ENCODE measurements at places on chromosomes 11 and 22.

DNA sequence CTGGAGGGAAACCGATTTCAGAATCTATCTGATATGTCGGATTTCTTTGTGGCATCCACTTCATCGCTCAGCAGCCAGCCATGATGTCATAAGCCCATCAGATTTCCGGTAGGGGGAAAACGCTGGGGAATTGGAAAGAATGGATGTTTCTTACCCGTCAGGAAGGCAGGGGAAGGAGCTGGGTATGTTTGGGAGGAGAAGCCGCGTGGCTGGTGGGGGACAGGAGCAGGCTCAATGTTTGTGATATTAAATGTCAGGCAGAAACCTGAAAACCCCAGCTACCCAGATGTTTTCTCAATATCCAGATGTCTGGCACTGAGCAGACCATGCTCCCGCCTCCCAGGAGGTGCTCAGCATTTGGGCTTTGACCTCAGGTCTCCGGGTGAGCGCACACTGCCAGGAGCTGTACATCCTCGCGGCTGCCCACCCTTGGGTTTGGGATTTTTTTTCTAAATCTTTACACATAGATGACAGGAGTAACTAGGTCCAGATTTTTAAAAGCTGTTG lies 67.5 kb downstream of the NFAM1 start:
- no peak for DNase-seq

GRCh38 chr11:12199231-12199948 lies 89.0 kb downstream of the MICAL2 start:
- DNase-seq: no peak

DNA sequence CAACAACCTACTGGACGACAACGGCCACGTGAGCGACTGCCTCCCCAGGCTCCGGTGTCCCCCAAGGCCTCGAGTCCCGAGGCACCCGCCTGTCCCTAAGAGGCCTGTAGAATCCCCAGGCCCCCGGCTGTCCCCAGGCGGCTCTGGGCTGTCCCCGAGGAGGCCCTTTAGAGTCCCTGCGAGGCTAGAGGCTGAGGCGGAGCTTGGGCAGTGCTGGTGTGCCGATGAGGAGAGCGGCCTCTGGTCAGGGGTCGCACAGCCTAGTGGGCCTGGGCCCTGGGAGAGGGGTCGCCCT lies 3.7 kb downstream of the TBX1 start:
- no peak for DNase-seq

- DNase-seq: no peak
These were observed 79.5 kb upstream of the CRYBB3 start for GRCh38 chr22:25120093-25120561.

- no peak for DNase-seq
These were observed 435.4 kb downstream of the BRD1 start for GRCh38 chr22:49392247-49392646.

DNA sequence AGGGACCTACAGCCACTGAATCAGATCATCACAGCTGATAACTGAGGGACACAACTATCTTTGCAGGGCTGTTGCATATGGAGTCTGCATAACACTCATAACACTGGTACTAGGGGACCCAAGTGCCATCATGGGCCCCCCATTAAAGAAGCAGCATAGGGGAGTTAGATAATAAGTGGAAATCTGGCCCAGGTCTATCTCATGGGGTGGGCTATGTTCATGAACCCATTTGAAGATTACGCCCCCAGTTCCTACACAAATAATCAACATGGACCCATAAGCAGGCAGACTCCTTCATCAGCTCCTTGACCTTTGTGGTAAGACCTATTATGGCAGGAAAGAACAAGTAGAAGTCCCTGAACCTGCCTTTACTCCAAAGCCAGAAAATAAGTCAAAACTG lies 48.8 kb downstream of the ASCL2 start:
- DNase-seq: no peak

GRCh38 chr22:34973926-34974325 lies 92.0 kb upstream of the ISX start:
- DNase-seq: no peak

DNA sequence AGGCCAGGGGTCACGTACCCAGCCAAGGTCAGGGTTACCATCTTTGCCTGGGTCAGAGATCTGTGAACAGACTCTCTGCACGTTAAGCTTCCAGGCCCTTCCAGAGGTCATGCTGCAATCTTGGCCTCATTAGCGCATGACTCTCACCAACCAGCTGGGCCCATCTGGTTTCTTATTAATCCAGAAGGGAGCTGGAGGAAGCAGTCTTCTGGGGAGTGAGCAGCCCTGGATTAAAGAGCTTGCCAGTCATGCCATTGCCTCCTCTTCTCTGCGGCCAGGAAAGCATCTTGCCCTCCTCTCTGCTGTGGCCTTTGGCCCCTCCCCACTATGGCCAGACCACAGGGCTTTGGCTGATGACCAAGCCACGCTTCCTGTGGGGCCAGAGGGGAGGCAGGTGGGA lies 57.4 kb downstream of the CHST1 start:
- DNase-seq: peak; percentile 8

DNA sequence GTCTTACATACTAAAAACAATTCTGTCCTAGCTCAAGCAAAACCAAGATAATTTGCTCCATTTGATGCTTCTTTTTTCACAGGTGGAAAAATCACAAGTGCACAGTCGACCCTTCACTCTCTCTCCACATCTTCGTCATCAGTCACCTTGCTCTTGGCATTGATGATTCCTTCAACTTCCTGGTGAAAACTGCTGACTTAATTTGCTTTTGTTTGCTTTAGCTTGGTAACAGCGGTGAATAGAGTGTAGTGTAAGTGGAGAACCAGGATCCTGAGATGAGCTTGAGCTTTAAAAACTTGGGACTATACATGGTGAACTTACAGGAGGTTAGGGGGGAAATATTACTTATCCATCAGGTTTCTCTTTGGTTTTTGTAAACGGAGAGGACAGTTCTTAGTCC lies 331.1 kb upstream of the ARHGAP42 start:
- DNase-seq: no peak

DNA sequence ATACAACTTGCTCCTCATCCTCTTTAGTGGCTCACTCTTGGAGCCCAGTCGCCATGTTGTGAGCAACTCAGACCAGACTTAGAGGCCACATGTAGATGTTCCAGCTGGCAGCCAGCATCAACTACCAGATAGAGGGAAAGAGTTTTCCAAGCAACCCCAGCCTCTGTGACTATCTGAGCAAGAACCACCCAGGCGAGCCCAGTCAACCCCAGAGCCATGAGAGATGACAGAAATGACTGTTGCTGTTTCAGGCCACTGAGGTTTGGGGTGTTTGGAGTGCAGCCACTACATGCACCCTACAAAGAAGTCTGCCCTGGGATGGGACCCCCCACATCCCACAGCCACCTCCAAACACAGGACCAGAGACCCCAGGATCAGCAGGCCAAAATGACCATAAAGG lies 24.8 kb upstream of the CLDN5 start:
- no peak for DNase-seq

DNA sequence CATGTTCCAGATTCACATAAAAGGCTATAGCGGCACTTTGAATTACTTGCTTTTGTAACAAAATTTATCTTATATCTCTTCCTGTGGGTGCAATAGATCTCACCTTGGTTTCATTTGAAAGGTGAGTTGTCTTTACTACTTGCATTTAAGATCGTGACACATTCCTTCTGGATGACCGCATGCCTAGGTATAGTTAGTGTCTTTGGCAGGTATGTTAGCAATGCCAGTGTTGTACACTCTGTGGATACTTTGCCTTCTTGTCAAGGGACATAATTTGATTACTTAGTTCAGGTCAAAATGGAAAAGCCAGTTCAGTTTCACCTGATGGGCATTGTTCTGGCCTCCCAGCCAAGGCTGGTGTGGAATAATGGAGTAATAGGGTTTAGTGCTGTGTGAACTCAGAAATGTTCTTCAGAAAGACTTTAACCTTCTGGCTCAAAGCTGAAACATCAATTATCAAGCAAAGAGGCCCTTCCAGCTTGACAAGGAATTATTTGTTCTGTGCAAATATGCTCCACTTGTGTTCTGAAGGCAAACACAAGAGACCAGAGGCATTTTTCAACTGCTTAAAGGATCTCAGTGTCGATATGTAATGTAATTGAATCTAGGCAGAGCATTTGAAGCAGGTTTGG lies 64.6 kb downstream of the AMOTL1 start:
- no peak for DNase-seq

DNA sequence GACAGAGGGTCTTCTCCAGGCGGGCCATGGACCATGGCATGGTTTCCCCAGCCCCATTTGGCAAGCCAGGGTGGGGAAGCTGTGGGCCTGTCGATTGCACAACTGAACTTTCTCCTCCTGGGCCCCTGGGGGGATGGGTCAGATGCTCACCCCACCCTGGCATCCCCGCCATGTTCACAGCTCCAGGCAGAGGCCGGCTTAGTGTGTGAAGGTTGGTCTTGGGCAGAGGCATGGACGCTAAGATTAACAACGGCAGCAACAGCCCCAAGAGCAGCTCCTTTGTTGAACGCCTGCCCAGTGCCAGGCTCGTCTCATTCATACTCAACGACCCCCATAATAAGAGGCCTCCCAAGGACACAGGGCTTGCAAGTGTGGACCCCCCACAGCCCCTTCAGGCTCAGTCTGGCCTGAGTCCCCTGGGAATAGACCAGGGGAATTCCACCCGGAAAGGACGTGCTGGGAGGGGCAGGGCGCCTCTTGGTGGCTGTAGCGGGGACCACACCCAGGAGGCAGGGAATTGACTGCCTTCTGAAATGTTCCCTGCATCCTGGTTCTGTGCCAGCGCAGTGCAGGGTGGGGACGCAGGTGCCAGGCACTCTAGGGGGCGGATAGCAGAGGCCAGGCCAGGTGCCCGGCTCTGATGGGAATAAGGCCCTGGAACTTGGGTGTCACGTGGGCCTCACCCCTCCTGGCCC lies 8.3 kb downstream of the TSPO start:
- no peak for DNase-seq

DNA sequence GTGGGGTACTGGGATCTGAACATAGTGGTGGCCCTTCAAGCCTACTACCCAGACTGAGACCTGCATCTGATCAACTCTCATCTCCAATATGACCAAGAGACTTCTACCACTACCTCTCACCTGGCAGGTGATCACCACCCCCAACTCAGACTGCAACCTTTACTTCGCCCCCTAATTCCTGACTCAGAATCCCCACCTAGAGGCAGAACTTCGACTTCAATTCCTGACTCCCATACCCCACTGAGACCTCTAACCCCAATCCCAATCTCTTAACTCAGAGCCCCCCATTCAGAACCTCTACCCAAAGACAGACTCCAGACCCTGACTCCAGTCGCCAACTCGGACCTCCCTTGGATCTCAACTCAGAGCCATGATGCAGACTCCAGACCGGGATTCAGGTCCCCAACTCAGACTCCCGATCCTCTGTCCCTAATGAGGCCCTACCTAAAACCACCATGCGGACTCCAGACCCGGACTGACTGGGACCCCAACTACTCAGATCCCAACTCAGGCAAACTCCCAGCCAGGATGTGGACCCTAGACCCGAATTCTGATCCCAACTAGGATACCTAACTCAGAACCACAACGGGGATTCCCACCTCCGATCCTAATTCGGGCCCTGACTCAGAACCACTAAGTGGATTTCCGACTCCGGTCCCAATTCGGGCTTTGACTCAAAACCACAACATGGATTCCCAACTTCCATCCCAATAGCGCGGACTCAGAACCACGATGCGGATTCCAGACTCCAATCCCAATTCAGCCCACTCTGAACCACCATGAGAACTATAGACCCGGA lies 1.2 kb downstream of the KCNQ1OT1 start:
- DNase-seq: no peak

GRCh38 chr11:59207988-59208451 lies 4.7 kb downstream of the MPEG1 start:
- peak; percentile 70 for DNase-seq

- no peak for DNase-seq
These were observed 74.6 kb upstream of the TEAD1 start for GRCh38 chr11:12599408-12600143.

- DNase-seq: no peak
These were observed 45.6 kb upstream of the TENM4 start for GRCh38 chr11:79486242-79486984.

GRCh38 chr22:33975841-33976240 lies 55.6 kb upstream of the LARGE1 start:
- DNase-seq: no peak

- DNase-seq: no peak
These were observed 3.6 kb downstream of the C11orf87 start for GRCh38 chr11:109425554-109425953.

DNA sequence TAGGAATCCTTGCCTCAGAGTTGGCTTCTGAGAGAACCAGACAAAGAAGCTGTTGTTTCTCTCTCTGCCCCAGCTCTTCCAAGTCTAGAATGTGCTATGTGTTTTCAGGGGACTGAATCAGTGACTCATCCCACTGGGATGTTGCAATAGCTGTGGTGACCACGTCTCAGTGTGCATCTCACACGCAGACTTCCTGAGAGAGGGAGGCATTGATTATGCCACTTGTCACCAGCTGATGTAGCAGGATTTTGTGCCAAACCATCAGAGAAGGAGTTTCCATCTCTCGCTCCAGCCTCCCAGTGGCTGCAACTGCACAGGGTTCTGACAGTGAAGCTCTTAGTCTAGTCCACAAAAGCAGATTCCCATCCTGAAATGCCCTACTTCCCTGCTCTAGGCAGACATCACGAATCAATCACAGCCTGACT lies 455.8 kb downstream of the MIAT start:
- peak; percentile 90 for DNase-seq

GRCh38 chr11:103215812-103216211 lies 106.6 kb downstream of the DYNC2H1 start:
- DNase-seq: no peak

GRCh38 chr11:110979696-110980095 lies 265.8 kb upstream of the POU2AF2 start:
- DNase-seq: no peak

GRCh38 chr11:35292279-35292678 lies 127.1 kb downstream of the SLC1A2 start:
- DNase-seq: no peak

- no peak for DNase-seq
These were observed 696.3 kb downstream of the DLG2 start for GRCh38 chr11:84930863-84931262.

- DNase-seq: no peak
These were observed 382.2 kb upstream of the CADM1 start for GRCh38 chr11:115886422-115886733.

DNA sequence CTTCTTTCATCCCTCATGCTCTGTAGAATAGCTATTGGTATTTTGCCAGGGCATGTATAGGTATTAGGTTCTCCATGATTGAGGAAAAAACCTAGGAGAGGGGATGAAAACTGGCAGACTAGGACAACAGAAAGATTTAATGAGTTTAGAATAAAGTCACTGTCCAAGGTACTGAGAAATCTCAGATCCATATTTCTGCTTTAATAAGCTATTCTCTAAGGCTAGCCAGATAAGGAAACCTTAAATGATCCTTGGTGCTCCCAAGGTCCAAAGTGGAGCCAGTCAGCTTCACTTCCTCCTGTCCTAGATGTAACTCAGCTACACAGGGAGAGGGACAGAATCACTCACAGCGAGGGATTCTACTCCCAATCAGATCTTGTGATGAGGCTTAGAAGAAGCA lies 13.7 kb upstream of the CSNK2A3 start:
- DNase-seq: peak; percentile 12

- no peak for DNase-seq
These were observed 154.9 kb downstream of the MPPED1 start for GRCh38 chr22:43566561-43567332.

DNA sequence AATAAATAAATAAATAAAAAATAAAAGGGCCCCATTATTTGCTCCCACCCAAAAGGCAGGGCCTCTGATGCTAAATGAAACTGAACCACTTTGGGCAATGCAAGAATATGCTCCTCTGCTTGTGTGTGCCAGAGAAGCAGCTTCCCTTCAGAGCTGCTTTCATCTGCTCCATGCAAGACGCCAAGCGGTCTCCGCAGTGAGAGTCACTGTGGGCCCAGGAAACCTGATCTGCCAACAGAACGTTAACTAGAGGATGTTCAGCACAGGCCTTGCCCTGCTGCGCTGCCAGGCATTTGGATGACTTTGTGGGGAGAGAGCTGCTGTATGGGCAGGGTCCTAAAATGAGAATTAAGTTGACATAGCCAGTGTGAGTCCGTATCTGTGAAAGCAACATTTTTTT lies 43.7 kb upstream of the APOA1 start:
- no peak for DNase-seq

Measured in fibroblast of villous mesenchyme (primary cell).